ENCODE measurements at places on chromosomes 7 and 10.

DNA sequence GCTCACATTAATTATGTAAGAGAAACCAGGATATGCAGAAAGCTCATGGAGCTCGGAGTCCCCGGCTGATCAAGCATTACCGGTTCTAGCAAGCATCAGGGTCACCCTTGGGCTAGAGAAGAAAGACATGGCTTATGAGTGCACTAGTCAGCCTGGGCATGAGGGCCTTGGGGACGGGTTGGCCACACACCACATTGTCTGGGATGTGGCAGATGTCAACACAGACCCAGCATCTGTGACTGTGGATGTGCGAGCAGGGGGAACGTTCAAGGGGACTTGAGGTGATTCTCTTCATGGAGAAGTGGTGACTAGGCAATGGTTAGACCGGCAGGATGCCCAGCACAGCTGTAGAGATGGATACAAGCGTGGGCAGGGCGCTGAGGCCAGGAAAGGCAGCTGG is 13.7 kb downstream of the ZMIZ2 start:
- DNase-seq: no peak

DNA sequence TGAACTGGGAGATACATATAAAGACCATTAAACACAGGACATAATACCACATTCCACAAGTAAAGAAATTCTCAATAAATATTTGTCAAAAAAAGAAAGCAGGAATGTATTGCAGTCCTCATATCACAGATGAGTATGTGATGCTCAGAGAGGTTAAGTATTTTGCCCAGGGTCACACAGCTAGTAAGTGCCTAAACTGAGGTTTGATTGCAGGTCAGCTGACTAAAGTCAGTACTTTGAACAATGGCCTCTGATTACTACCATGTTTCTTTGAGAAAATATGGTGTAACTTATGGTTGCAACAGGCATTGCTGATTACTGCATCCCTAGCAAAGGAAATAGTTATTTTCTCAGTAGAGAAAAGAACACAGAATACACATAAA is 267.1 kb downstream of the ELMO1 start:
- no peak for DNase-seq

DNA sequence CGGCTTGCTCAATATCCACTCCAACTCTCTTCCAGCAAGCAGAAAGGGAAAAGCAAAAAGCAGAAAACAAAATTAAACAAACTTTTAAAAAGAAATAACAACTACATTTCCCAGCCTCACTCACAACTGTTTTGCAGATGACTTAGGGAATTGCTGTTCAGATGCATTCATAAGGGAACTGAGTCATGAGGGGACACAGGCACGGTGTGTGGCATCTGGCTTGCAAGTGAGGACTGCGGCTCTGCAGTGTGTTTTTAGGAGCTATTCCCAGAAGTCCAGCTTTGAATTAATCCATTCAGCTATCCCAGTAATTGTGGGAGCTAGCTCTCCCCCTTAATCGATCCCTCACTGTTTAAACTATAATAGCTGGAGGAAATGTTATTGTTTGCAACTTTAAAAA is 30.3 kb downstream of the PTN start:
- DNase-seq: no peak

GRCh38 chr7:83836028-83836427 is 187.1 kb upstream of the SEMA3E start:
- DNase-seq: no peak

DNA sequence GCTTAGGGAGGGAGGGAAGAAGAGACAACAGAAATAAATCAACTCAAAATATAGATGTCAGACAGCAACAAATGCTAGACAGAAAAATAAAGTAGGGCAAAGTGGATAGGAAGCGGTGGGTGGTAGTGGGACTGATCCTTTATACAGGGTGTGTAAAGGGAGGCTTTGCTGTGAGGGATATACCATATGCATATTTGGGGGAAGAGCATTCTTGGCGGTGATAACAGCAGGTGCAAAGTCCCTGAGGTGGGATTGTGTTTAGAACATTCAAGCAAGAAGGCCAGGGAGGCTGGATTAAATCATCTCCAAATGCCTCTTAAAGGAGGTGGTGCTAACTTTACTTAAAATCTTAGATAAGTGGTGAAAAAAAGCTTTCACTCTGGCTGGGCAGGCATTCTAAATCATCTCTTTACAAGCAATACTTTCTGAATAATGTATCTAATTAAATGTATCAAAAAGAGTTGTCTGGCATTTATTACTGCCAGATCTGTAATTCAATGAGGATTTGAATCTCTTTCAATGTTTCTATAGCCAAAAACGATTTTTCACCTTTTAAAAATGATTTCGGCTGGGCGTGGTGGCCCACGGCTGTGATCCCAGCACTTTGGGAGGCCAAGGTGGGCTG is 9.4 kb upstream of the AKR1B15 start:
- DNase-seq: no peak

DNA sequence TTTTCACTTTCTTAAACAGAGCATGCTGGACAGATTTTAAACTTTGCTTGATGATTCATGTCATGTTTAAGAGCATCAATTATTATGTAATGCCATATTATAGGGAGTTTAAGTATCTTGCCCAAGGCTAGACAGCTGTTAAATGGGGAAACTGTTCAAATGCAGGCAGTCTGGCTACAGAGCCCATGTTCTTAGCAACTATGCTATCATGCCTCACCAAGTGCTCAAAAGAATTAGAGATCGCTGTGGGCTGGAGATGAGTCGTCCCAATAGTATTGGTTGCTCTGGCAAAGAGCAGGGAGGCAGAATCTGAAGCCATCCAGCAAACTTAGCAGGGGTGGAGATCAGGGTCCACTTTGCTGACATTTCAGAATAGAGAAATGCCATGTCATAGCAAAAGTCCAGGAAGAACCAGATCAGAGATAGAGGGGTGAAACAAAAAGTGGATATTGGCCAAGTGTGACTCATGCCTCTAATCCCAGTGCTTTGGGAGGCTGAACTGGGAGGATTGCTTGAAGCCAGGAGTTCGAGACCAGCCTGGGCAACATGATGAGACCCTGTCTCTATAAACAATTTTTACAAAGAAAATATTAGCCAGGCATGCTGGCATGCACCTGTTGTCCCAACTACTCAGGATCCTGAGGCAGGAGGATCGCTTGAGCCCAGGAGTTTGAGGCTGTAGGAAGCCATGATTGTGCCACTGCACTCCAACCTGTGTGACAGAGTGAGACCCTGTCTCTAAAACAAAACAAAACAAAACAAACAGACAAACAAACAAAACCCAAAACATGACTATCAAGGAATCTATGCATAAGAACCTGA is 57.8 kb downstream of the BAMBI start:
- no peak for DNase-seq

GRCh38 chr7:144100607-144101006 is 8.8 kb upstream of the OR2A2 start:
- DNase-seq: no peak

GRCh38 chr7:100247152-100247757 is 27.5 kb downstream of the PVRIG start:
- no peak for DNase-seq

- DNase-seq: no peak
These were observed 4.8 kb downstream of the EGR2 start for GRCh38 chr10:62811159-62811875.

Measured in activated CD8-positive, alpha-beta memory T cell treated with anti-CD3 and anti-CD28 coated beads for 1 hour (primary cell).